Right cardiac atrium (tissue), 5 donors: ENCODE measurements at places on chromosomes 13 and 19. TPM values are rescaled to one million over a fixed set of nuclear protein-coding genes. Genes with fewer than 3 reads are reported as not detected.

The KIR2DL4 gene
- polyA plus RNA-seq, result 0.07 TPM

The LIPE gene
- polyA plus RNA-seq, result 81.6 TPM

The PLIN5 gene
- polyA plus RNA-seq, result 33.9 TPM

The CHST8 gene
- polyA plus RNA-seq, result 0.63 TPM

The CATSPERD gene
- not detected for polyA plus RNA-seq

The ANGPTL8 gene
- 4.8 TPM for polyA plus RNA-seq

The USHBP1 gene
- 10.1 TPM for polyA plus RNA-seq
